ENCODE measurements at places on chromosomes 6 and 20.

- DNase-seq: no peak
- no peaks in the 10 kb centered on the region for H3K4me1 ChIP-seq
- H3K27ac ChIP-seq: no peak overlapping the region
- no peaks in the 10 kb centered on the region for H3K27me3 ChIP-seq
Observed at GRCh38 chr6:25337431-25337830, 58.3 kb downstream of the CARMIL1 start.

GRCh38 chr20:19090332-19090731 is 122.1 kb upstream of the SLC24A3 start:
- no peak overlapping the region for H3K4me3 ChIP-seq
- no peak for DNase-seq
- H3K27ac ChIP-seq: no peak overlapping the region
- H3K36me3 ChIP-seq: no peaks in the 10 kb centered on the region
- no peaks in the 10 kb centered on the region for H3K4me1 ChIP-seq

DNA sequence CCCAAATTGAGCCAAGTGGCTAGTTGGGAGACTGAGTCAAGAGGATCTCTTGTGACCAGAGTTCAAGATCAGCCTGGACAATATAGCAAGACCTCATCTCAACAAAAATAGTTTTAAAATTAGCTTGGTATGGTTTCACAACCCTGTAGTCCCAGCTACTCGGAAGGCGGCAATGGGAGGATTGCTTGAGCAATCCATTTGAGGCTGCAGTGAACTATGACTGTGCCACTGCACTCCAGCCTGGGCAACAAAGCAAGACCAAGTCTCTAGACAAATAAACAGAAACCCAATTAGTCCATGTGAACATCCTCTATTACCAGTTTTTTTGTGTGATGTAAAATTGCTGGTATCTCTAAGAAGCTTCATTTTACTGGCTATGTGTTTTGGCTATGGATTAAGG is 106.2 kb downstream of the TULP4 start:
- H3K27ac ChIP-seq: no peak overlapping the region
- H3K4me1 ChIP-seq: no peaks in the 10 kb centered on the region
- H3K4me3 ChIP-seq: no peak overlapping the region
- H3K36me3 ChIP-seq: no peaks in the 10 kb centered on the region
- no peaks in the 10 kb centered on the region for H3K27me3 ChIP-seq
- DNase-seq: no peak

GRCh38 chr20:55211481-55211880 is 736.1 kb downstream of the DOK5 start:
- no peaks in the 10 kb centered on the region for H3K36me3 ChIP-seq
- no peak overlapping the region for H3K27ac ChIP-seq
- no peaks in the 10 kb centered on the region for H3K27me3 ChIP-seq
- H3K4me3 ChIP-seq: no peak overlapping the region
- no peak for DNase-seq

Data from tibial nerve (tissue), 4 donors.